Progenitor cell of endocrine pancreas (in vitro differentiated cells): ENCODE measurements at places on chromosomes 1 and 21.

- DNase-seq = no peak
Observed at GRCh38 chr1:210709701-210710100, 381.0 kb downstream of the HHAT start.

GRCh38 chr1:156655151-156655903, 13.4 kb downstream of the BCAN start:
- DNase-seq = no peak

- no peak for DNase-seq
Observed at GRCh38 chr1:19981170-19981506, 1.7 kb upstream of the PLA2G2A start.

DNA sequence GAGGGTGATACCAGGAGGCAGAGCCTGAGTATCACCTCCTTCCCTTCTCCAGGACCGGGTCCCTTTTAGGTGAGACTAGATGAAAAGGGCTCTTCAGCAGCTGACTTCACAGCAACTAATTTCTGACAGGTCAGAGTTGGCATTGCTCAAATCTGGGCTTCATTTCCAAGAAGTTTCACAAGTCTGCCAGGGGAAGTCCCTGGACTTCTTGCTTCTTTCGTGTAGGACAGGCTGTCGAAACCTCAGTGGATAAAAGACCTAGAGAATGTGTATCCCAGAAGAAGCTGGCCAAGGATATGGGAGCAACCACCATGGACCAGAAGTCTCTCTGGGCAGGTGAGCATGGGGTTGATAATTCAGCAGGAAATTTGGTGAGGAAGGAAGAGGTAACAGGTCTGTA, at the start of gene CHI3L2:
TSS of gene CHI3L2 (plus strand) at position 280 of the 400 bp plus-strand sequence. CDS start at position 297, 17 bp downstream.
- no peak for DNase-seq

GRCh38 chr1:107870696-107871095, 94.3 kb downstream of the VAV3 start:
- DNase-seq = no peak

- DNase-seq = no peak
Observed at GRCh38 chr1:119052267-119052666, 64.1 kb upstream of the TBX15 start.
